T47D (cell line): ENCODE measurements at places on chromosomes 5 and 9.

- DNase-seq: no peak
Observed at GRCh38 chr5:176825957-176826356, 15.6 kb downstream of the UNC5A start.

GRCh38 chr5:40089269-40089668 lies 590.4 kb upstream of the PTGER4 start:
- peak; percentile 45 for DNase-seq

- no peak for DNase-seq
Observed at GRCh38 chr5:64514612-64515011, 8.8 kb downstream of the RGS7BP start.

- DNase-seq: no peak
Observed at GRCh38 chr9:5621327-5621726, 7.6 kb upstream of the RIC1 start.

DNA sequence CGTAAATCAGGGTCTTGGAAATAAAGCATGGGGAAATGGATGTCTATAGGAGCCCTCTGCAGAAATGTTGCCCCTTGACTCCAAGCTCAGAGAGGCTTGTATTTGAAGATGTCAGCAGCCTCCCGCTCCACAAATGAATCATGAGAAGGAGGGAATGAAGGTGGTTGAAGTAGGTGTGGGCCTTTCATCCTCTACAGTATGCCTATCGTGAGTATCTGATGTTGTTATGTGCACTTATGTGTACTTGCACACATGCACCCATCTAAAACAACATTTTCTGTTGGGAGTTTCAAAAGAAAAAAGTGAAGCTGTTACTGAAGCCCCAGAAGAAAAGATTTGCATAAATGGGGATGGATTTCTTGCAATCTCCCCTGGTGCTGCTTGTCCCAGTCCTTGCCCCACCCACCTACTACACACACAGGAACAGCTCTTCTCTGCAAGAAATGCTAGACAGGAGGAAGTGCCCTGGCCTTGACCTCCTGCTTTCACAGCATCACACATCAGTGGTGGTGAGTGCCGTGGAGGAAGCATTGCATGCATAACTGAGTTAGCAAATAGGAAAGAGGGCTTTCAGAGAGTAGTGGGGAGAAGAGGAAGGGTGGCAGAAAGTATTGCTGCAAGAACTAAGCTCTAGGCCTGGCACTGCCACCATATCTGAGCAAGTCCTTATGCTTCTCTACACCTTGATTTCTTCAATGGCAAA lies 156.1 kb downstream of the SNX18 start:
- DNase-seq: no peak

GRCh38 chr5:124001036-124001615 lies 489.1 kb downstream of the CSNK1G3 start:
- no peak for DNase-seq

GRCh38 chr5:148427370-148428042 lies 43.7 kb downstream of the FBXO38 start:
- no peak for DNase-seq

DNA sequence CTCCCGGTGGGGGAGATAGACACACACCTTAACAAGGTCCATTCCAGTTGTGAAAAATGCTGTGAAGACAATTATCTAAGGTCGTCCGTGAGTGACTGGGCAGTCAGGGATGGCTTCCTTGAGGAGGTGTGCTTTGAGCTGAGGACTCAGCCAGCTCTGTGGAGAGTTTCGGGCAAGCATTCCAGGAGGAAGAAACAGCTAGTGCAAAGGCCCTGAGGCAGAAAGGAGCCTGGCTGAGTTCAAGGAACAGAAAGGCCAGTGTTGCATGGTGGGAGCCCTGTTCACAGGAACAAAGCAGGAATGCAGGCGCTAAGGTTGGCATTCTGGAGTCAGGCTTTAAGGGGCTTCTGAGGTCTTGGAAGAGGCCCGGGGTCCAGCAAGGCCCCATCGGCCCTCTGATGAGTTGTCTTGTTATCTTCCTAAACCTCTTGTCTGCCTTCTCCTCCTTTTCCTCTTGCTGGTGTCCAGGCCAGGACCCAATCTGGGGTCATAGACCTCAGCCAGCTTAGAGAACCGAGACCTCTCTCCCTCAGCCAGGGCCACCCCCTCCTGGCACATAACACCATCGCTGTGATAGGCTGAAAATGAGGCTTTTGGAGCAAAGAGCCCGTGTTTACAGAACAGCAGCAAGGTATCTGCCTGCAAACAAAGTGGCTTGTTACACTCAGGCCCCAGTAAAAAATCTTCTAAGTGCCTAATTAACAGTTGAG lies 270.2 kb upstream of the MVB12B start:
- DNase-seq: no peak

GRCh38 chr9:121742923-121743322 lies 91.5 kb downstream of the DAB2IP start:
- DNase-seq: no peak

GRCh38 chr9:93167185-93167584 lies 16.8 kb upstream of the WNK2 start:
- DNase-seq: no peak

DNA sequence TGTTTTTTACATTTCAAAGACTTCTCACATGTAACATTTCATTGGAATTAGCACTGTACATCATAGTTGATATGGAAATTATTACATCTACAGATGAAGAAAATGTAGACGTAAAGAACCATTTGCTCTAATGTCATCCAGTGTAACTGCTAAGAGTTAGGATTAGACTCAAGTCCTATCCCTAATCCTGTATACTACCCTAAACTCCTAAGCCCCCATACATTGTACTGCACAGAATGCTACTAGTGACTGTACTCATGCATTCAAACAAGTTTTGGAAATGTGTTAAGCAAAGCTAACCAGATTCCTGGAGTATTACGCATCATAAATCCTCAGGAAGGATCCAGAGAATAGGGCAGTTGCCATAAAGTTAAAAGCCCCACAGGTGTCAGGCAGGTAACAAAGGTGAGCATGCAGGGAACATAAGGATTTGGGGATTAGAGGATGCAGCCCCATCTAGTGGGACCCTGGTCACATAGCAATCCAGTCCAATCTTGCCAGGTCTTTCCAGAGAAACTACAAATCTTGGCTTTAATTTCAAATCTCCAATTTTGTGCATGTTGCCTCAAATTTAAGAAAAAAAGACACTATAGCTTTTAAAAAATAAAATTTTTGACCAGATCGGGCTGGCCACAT lies 32.0 kb downstream of the HAVCR1 start:
- DNase-seq: peak; percentile 71

GRCh38 chr5:108726446-108727235 lies 21.1 kb upstream of the FER start:
- DNase-seq: no peak

DNA sequence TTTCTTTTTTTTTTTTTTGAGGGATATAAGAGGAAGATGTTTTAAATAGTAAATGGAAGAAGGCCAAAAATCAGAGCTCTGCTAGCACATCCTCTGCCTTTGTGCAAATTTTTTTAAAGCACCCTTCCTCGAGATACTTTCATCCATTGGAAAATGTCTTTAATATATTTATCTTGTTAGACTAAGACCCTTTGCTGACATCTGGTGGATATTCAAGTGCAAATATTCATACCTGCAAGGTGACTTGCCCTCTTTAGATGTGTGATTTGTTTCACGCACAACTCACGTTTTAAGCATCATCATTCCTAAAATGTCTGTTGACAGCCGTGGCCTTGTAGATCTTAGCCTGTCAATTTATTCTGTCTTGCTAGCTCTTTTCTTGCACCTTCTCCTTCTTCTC lies 258.5 kb downstream of the AGTPBP1 start:
- peak; percentile 6 for DNase-seq
